ENCODE measurements at places on chromosomes 5 and 9. TPM values are rescaled to one million over a fixed set of nuclear protein-coding genes. Genes with fewer than 3 reads are reported as not detected.

GRCh38 chr5:92518318-92518904 lies 1062.6 kb downstream of the NR2F1-AS1 start:
- DNase-seq, result no peak

DNA sequence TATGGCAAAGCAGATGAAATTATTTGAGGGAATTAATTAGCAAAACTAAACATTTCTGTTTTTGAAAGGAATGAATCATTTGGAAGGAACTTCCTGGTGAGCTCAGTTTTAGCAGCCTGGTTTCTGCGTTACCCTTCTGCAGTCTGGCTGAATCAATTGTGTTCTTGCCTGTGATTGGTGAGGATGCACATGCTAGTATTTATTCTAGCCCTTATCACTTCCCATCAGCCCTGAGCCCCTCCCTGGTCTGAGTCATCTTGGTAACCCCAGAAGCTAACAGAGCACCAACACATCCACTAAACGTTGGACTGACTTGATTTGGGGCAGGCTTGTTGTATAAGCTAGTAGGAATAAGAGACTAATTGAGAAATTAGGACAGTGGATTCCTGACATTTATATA lies 6.6 kb downstream of the TJP2 start:
- no peak for DNase-seq

GRCh38 chr5:65483546-65484346 lies 2.0 kb upstream of the ADAMTS6 start:
- DNase-seq, result no peak

GRCh38 chr5:52134013-52134650 lies 653.6 kb upstream of the ITGA1 start:
- DNase-seq, result no peak

IL7R gene
- total RNA-seq, result 12.0 TPM

ARL14EPL gene
- total RNA-seq, result not detected

- DNase-seq, result no peak
These were observed 213.5 kb downstream of the SGCD start for GRCh38 chr5:156540491-156540890.

DBH gene
- total RNA-seq, result not detected

- no peak for DNase-seq
These were observed 1026.7 kb upstream of the DMAC1 start for GRCh38 chr9:8826281-8826680.

- no peak for DNase-seq
These were observed 1.6 kb downstream of the TMEM245 start for GRCh38 chr9:109117856-109118807.

ANKRD18B gene
- total RNA-seq, result 0.64 TPM

AJM1 gene
- 10.4 TPM for total RNA-seq

DNA sequence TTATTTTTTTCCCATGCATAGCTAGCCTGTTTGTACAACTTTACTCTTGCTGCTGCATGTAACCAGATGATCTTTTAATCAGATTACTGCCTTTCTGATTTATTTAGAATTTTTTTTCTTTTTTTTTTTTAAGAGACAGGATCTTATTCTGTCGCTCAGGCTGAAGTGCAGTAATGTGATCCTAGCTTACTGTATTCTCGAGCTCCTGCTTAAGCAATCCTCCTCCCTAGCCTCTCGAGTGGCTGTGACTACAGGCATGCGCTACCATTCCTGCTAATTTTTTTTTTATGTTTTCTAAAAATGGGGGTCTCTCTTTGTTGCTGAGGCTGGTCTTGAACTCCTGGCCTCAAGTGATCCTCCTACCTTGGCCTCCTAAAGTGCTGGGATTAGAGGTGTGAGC lies 9.6 kb downstream of the DCP2 start:
- DNase-seq, result no peak
